ENCODE measurements at places on chromosomes 16 and 17. TPM values are rescaled to one million over a fixed set of nuclear protein-coding genes. Genes with fewer than 3 reads are reported as not detected.
A peak's percentile ranks its signal among the peaks of the same experiment; 100 is the strongest.

Gene PYY
- 0.42 TPM for total RNA-seq

Gene ZNRF1
- total RNA-seq = 52.9 TPM

Gene SPHK1
- total RNA-seq = 2.4 TPM

Gene GLTPD2
- total RNA-seq = not detected

Gene PPY
- total RNA-seq = not detected

Gene RPL26
- total RNA-seq = 1,963 TPM

Gene CRYBA1
- total RNA-seq = not detected

Gene SLC2A4
- total RNA-seq = 6.4 TPM

Gene KRT16
- total RNA-seq = not detected

Gene CCL7
- total RNA-seq = not detected

- no peak for DNase-seq
These were observed 50.5 kb downstream of the JPH3 start for GRCh38 chr16:87652799-87653198.

DNA sequence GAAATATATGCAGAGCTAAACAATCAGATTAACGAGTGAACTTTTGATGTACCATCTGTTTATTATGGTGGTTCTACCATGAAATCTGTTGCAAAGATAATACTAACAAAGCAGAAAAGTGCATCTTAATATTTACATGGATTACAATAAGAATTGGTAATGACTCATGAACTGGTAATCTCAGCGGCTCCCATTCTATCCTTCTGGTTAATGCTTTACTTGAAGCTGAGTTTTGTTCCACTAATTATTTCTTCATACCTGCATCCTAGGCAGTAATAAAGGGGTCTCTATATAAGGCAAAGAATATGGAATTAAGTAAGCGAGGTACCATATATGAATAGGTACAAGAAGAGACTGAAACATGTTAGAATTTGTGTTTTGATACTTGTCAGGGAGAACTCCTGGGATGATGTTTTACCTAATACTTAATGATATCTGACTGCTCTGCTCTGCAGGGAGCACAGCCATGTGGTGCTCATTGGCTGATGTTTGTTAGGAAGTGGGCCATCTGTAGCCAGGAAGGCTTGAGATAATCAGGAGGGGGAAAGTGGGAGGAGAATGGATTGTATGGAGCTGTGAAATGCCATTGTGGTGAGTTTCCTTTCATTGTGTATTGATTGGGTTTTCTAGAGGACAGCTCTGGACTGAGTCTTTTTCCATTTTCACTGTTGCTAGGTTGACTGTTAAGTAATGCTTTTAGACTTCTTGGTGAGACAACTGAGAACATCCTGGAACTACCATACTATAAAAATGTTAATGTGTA is 52.6 kb downstream of the MAP2K6 start:
- no peak for DNase-seq

GRCh38 chr17:77746393-77746792 is 212.1 kb upstream of the TNRC6C start:
- DNase-seq = no peak

DNA sequence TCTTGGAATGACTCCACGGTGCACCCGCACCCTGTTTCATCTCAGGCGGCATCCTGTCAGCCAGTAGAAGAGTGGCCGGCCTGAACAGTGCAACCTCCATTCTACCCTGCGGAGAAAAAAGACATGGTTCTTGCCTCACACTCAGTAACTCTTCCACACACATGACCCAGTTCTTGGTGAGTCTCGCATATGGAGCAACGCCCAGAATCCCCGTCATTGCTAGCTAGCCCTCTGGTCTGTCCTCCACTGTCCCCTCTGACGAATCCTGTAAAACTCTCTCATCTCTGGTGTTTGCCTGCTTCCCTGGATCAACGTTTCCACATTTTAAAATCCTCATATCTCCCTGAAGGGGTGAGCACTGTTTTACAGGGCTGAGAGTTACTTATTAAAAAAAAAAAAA is 4.2 kb upstream of the RDM1 start:
- DNase-seq = no peak

- no peak for DNase-seq
These were observed 5.1 kb downstream of the C1QTNF8 start for GRCh38 chr16:1090620-1091587.

GRCh38 chr16:17130733-17131132 is 340.0 kb downstream of the XYLT1 start:
- DNase-seq = no peak

- DNase-seq = no peak
These were observed 581 bp downstream of the PRKCA start for GRCh38 chr17:66302761-66303626.

GRCh38 chr16:85674828-85675227 is 13.9 kb downstream of the GINS2 start:
- DNase-seq = no peak

GRCh38 chr16:50736448-50736847 is 5.4 kb upstream of the CYLD start:
- no peak for DNase-seq

DNA sequence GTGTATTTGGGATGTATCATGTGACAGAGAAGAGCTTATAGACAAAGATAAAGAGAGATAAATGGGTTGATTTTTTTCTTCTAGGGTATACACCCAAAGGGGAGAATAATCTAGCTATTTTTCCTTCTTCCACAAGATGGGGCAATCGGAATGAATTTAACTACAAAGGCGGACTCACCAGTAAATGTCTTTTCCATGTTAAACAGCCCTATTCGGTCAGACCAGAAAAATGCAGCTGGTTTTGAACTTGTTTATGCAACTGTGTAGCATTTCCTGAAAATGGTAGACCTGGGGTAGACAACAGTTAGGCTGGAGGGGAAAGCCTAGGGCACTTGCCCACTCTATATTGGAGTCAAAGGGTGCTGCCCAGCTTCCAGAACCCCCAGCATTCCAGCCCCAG is 477.1 kb downstream of the TOX3 start:
- peak; percentile 46 for DNase-seq

GRCh38 chr17:59387351-59388068 is 56.1 kb downstream of the YPEL2 start:
- no peak for DNase-seq

GRCh38 chr16:50121721-50122445 is 31.2 kb upstream of the TENT4B start:
- DNase-seq = no peak

GRCh38 chr17:75517297-75517865 is 1.1 kb downstream of the TSEN54 start:
- DNase-seq = no peak

- DNase-seq = no peak
These were observed 53.8 kb downstream of the CEP112 start for GRCh38 chr17:66138120-66138519.

DNA sequence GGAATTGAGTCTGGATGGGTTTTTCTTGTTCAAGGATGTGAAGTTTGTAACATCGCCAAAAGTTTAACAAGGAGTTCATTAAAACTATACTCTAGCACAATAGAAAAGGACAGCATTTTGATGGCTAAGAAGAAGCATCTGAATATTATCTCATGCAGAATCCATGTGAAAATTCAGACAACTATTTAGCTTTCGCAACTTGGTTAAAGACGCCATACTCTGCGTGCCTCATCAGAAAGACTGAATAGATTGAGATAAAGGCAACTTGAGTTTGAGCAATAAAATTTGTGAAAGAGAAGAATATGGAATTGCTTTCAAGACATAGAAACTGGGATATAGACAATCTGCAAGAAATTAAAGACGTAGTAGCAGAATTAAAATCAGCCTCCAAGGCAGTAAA is 151.1 kb upstream of the MYOCD start:
- no peak for DNase-seq

- DNase-seq = no peak
These were observed 190.3 kb downstream of the KIF2B start for GRCh38 chr17:54013072-54013471.

DNA sequence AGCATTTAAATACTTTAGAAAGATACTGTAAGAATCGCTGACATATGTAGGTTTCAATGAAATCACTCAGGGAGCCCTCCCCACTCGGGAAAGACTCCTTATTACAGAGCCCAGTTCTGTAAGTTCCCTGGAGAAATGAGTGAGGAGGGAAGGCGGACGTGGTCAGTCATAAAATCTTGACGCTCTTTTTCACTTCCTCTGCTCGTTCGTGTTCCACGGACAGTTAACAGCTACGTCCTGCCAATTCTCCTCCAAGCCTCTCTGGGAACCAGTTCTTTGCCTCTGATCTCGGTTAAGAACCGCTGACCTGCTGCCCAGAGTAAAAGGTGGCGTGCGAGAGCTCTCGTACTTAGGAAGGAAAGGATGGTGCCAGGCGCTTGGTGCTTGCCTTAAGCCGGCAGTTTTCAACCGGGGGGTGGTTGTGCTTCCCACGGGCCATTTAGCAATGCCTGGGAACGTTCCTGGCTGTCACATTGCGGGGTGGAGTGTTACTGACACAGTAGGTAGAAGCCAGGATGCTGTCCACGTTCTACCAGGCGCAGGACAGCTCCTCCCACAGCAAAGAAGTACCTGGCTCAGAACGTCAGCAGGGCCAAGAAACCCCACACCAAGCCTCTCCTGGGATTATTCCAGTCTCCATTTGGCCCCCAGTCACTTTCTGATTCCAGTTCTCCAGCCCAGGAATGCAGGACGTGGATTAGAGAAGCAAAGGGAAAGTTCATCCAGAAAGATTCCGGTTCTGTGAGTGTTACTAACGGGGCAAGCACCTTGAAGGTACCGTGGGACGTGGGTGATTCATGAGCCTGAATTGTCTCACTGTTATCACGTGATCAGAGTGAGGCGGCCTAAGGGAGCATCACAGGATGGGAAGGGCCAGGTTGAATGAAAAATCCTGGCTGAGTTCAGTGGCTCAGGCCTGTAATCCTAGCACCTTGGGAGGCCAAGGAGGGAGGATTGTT is 87.7 kb downstream of the MRM3 start:
- no peak for DNase-seq

DNA sequence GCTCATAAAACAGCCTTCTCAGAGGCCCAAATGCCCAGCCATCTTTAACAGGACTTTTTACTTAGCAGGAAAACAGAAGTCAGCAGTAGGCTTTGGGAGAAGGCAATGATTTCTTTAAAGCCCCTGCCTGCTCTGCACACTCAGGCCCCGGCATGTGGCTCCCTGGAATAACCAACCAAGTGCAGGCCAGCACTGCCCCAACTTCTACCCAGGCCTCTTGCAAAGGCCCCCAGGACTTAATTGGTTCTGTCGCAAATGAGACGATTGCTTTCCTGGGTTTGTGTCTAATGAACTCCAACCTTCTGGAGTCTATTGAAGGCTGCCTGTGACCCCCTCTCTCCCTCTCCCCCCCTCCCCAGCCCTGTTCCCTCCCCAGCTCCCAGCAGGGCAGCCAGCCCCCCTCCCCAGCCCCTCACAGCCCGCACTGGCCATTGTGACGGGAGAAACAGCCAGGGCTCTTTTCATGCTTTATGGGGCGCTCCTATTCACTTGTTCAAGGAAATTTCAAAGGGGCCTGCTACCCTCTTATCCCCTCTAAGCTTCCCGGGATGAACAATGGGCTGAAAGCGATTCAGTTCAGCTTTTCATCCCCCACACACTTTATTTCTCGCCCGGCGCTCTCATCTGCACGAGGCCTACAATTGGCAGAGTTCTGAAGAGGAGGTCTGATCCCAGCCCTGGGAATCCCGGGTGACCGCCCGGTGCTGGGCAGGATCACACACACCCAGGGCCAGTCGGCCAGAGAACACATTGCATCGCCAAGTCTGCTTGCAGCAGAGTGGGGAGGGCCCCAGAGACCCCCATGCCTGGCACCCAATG is 15.5 kb downstream of the AXIN2 start:
- DNase-seq = no peak

GRCh38 chr17:40922239-40922638 is 15.2 kb downstream of the KRT23 start:
- DNase-seq = no peak

GRCh38 chr17:60231691-60232090 is 81.9 kb downstream of the CA4 start:
- DNase-seq = no peak

DNA sequence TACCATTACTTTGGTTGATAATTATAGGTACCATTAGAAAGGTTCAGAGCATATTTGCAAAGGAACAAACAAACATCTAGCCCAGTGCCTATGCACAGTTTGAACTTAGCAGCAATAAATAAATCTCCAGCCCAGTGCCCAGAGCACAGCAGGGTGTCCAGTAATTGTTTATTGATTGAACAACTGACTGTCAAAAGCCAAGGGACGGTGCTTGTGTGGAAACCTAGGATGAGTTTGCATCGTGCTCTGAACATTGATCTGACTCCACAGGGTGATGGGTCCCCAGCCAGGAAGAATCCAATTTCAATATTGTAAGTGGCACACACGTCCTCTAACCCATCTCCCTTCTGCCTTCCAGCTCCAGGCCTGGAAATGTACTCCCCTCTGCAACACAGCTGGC is 625.5 kb upstream of the C16orf82 start:
- no peak for DNase-seq

DNA sequence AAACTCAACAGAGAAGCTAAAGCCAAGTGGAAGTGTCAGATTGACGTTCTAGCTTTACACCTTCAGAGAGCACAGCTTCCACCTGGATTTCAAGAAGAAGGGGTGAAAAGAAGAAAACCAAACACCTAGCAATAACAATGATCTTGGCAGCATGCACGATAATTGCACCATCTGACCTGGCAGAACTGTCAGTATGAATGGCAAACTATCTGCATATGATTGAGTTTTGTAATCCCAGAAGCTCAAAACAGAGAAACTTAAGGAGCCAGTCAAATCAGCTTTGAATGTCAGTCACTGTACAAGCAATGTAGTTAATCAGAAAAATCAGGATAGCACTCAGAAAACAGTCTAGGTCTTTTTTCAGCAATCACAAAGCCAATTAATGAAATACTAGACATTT is 427.1 kb downstream of the ZFHX3 start:
- no peak for DNase-seq

DNA sequence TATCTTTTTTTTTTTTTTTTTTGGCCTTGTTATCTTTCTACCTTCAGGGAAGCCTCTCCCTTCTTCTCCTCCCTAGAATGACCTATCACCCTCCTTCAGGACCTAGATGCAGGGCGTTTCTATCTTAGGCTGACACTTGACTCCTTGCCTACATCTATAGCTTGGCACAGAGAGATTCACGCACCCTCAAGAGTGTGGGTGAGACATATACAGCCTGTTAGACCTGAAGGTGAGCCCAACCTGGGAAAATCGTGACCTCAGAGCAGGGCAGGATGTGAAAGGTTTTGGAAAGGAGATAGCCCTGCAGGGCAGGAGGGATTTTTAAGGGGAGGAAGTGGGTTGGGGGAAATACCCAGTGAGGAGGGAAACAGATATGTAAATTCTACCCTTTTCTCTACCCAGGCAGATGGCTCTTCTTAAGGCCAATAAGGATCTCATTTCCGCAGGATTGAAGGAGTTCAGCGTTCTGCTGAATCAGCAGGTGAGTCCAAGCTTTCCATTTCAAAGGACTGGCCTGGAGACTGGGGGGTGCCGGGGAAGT is at the start of gene AHSP:
Gene AHSP, plus strand, starts transcription at position 167 of the 541 bp plus-strand sequence. Its CDS starts 240 bp downstream, at position 407.
- no peak for DNase-seq

All from H1 (cell line).